Right renal cortex interstitium (tissue), 3 donors: ENCODE measurements at places on chromosomes 12 and 14. TPM values are rescaled to one million over a fixed set of nuclear protein-coding genes. Genes with fewer than 3 reads are reported as not detected.

RD3L gene
- polyA plus RNA-seq: not detected

HHIPL1 gene
- 1.5 TPM for polyA plus RNA-seq

CALCOCO1 gene
- 125 TPM for polyA plus RNA-seq

AQP6 gene
- polyA plus RNA-seq: 16.1 TPM

GALNT6 gene
- 5.5 TPM for polyA plus RNA-seq

PLEK2 gene
- 2.0 TPM for polyA plus RNA-seq

DNA sequence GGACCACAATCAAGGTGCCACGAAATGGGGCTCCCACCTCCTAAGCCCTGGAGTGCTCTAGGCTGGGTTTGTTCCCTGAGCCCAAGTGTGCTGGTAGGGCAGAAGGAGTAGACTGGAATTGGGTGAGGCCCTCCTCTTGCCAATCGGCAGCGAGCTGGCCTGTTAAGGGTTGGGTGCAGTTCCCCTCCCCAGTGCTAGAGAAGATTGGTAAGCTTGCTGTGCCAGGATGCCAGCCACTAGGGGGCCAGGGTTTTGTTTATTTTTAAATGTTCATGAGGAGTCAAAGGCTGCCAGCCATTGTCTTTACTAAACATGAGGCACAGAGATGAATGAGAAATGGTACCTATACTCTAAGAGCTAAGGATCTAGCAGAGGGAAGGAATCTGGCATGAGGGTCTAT lies 79.7 kb downstream of the SPTB start:
- DNase-seq: no peak

DNA sequence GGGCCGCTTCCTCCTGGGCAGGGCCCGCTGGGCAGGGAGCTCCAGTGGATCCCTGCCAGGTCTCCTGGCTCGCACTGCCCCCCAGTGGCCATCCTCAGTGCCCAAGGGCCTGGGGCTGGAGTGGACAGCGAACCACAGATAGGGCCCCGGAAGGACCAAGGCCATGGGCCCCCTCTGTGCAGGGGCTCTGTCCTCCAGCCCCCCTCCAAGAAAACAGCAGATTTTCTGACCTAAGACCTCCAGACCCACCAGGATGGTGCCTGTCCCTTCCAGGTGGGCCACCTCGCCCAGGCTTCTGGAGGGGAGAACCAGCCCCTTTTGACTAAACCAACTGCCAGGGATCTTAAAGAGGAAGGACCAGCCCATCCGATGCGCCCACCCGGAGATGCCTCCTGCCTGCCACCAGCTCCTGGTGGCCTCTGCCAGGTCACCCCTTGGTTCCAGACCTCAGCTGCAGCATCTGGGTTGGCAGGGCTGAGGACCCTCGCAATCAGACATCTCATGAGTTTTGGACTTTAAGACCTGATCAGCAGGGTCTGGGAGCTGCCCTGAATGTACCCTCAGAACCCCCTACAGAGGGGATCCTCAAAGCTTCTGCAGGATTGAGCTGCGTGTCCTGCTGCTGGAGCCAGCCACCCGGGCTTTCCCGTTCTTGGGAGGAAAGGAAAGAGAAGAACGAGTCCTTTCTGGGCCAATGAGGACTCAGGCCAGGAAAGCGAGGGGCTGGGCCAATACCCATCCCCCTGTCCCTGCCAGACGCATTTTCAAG lies 325.8 kb upstream of the DIO3 start:
- DNase-seq: no peak

DNA sequence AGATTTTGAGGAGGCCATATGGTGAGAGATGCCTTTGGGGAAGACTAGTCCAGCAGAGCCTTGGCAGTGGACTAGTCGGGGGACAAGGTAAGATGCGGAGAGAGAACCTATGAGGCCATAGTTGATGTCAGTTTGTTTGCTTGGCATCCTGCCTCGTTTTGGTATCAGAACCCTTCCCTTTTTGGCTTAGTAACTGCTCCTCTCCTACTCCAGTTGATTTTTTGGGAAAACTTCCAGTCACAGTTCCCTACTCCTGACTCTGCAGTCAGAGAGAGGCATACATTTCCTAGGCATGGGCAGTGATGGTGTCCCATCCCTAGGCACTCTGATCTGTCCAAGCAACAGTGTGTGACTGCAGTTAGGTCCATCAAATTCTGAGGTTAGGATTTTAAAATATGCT lies 398.3 kb downstream of the AEBP2 start:
- DNase-seq: no peak

DNA sequence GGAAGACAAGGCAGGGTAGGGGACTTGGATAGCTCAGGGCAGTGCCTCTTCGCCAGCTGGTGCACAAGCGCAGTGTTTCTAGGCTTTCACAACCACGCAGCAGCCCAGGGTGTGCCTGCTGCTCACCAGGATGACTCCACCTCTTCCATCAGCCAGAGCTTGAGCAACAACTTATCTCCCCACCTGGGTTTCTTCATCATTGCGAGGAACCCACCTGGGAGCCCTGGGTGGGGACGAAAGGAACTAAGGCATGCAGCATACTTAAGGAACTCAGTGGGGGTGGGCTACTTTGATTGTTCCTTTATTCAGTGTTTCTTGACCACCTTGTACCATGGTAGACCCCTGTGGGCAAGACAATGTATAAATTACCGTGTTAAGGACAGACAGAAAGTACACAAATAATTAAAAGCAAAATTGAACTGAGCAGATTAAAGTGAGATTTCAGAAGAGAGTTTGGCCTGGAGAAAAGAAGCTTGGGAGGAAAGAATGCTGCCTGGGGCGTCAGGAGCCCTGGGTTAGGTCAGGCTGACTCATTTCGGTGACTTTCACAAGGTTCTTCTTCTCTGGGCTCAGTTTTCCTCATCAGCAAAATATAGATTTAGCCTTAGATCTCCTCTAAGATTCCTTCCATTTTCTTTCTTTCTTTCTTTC lies 22.9 kb downstream of the KRT18 start:
- DNase-seq: no peak

- DNase-seq: no peak
Observed at GRCh38 chr12:75742961-75743360, 231.6 kb upstream of the KRR1 start.

GRCh38 chr12:64181430-64182291 lies 40.4 kb downstream of the KICS2 start:
- DNase-seq: peak; percentile 47

DNA sequence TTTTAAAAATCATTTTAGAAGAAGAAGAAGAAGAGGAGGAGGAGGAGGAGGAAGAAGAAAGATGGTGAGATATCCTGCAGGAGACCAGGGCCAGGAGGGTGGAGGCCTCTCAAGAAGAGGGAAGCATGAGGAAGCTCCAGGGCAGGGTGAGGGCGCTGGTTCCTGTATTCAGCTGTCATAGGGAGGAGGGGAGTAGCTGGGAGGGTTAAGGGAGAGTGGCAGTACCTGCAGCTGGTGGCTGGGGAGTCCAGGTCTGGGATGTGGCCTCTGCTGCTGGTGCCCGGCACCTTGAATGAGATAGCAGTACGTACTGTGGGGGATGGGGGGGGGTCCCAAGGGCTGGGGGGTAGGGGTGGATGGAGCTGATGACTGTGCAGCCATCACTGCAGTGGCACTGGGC lies 9.8 kb downstream of the RBP5 start:
- DNase-seq: no peak

DNA sequence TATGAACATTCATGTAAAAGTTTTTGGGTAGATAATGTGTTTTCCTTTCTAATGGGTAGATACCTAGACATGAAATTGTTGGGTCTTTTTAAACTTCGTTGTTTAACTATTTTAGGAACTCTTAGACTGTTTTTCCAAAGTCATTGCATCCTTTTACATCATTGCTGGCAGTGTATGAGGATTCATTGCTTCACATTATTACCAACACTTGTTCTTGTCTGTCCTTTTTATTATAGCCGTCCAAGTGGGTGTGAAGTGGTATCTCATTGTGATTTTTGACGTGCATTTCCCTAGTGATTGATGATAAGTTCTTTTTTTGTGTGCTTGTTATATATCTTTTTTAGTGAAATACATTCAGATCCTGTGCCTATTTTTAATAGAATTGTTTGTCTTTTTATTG lies 39.4 kb downstream of the USP15 start:
- no peak for DNase-seq

DNA sequence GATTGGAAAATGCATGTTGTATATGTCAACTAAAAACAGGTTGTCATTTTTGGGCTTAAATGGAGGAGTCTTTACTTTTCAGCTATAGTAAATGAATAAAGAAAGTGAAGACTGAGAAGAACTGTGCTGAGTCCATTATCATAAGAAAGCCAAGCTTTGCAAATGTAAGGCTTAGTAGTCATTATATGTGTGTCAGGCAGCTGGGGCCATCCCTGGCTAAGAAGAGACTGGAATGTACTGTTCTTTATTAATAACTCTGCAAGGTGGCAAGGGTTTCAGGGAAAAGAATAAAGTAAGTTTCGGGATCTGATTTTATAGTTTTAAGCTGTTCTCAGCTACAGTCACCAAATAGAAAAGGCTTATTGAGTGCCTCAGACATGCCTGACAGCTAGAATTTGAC lies 48.7 kb downstream of the SRGAP1 start:
- no peak for DNase-seq

DNA sequence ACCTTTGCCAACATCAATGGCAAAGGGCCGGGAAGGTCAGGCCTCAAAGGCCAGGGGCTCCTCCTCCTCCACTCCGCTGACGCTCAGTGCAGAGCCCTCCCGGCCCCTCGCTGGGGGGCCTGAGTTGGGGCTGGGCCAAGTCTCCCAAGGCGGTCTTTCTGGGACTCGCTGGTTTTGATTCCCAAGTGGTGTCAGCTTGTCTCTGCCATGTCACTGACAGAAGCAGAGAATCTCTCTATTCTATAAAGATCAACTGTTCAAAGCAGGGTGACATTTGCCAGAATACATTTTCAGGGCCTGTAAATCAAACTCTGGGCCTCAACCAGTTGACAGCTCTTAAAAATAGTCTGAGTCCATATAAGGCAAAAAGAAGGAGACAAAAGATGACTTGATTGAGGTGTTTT lies 75.9 kb downstream of the CCDC88C start:
- no peak for DNase-seq

- no peak for DNase-seq
Observed at GRCh38 chr14:105944632-105945610, 418.5 kb downstream of the TMEM121 start.

GRCh38 chr12:51788876-51789275 lies 59.6 kb downstream of the FIGNL2 start:
- DNase-seq: no peak

GRCh38 chr14:30243805-30244204 lies 315.2 kb upstream of the G2E3 start:
- DNase-seq: no peak

GRCh38 chr14:97101561-97101960 lies 304.4 kb downstream of the VRK1 start:
- DNase-seq: no peak

GRCh38 chr12:97017213-97017612 lies 110.2 kb downstream of the NEDD1 start:
- no peak for DNase-seq
